ENCODE measurements at places on chromosomes 6 and 20. TPM values are rescaled to one million over a fixed set of nuclear protein-coding genes. Genes with fewer than 3 reads are reported as not detected.

GRCh38 chr6:28217890-28218289 lies 7.2 kb upstream of the ZSCAN9 start:
- H3K27me3 ChIP-seq, result peaks cover 35% of the 10 kb centered on the region
- no peak overlapping the region for H3K27ac ChIP-seq
- peak overlapping the region; percentile 75 for H3K4me3 ChIP-seq
- DNase-seq, result no peak

The GPLD1 gene
- 5.2 TPM for total RNA-seq

The TMEM242 gene
- 8.6 TPM for total RNA-seq

The HECA gene
- total RNA-seq, result 6.0 TPM

GRCh38 chr20:3473944-3474343 lies 3.1 kb downstream of the ATRN start:
- H3K27me3 ChIP-seq, result no peaks in the 10 kb centered on the region
- H3K4me3 ChIP-seq, result no peak overlapping the region
- no peak for DNase-seq
- H3K36me3 ChIP-seq, result no peaks in the 10 kb centered on the region

Data from endodermal cell (in vitro differentiated cells).